ENCODE measurements at places on chromosomes 12 and 14. TPM values are rescaled to one million over a fixed set of nuclear protein-coding genes. Genes with fewer than 3 reads are reported as not detected.

DNA sequence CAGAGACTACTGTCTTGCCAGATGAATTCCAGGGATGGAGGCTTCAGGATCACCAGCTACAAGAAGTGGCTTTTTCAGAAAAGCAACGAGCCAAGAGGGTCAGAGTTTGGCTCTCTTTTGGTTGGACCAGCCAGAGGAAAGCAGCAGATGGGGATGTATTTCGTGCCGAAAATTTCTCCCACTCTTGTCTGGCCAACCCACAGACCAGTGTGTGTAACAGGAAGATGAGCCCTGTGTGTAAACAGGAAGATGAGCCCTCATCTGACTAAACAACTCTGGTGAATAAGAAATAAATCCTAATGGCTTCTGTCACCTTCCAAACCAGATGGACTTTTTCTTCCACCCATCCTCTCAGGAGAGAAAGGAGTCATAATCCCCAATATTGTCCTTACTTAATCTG, 13.1 kb downstream of the GPR68 start:
- no peak for DNase-seq

DNA sequence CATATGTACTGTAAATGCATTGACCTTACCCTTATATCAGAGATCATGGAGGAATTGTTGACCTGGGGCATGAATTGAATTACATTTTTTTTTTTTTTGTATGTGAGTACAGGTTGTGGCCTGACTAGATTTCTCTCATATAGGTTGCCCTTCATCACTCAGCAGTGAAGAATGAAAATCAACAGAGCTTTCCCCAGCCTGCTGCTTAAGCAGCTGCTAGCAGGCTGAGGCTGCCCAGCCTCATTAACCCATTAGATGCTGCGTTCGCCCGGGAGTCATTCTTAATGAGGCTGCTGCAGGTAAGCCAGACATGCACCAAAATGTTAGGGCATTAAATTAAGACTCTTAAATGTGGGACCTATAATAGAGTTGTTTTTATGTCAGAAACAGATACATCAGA, 236.0 kb downstream of the ETNK1 start:
- DNase-seq = no peak

The GPR132 gene
- total RNA-seq = 1.6 TPM

DNA sequence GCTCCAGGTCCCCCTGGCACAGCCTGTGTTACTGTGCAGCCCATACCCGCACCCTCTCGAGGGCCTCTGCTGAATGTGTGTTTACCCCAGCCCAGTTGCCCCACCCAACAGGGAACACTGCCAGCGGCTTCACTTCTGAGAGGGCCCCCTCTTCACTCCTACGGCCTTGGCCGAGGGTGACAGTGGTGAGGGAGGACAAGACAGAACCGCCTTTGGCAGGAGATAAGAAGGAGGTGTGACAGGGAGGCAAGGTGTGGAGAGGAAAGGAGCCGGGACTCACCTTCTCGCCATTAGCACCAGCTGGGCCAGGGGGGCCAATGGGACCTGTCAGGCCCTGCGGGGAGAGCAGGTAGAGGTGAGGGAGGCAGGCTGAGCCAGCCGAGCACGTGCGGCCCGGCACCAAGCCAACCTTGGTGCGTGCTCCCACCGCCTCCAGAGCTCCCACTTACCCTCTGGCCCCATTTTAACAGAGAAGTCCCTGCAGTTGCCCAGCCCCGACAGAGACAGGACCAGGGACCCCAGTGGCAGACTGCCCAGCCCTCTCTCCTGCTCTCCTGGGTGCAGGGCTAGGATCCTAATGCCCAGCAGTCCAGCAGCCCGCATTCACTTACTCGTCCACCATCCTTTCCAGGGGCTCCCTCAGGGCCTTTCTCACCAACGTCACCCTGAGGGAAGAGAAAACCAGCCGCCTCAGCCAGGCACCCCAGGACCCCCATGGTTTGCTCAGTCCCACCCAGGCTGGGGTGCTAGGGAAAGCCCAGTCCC, 18.3 kb downstream of the TMEM106C start:
- DNase-seq = no peak

DNA sequence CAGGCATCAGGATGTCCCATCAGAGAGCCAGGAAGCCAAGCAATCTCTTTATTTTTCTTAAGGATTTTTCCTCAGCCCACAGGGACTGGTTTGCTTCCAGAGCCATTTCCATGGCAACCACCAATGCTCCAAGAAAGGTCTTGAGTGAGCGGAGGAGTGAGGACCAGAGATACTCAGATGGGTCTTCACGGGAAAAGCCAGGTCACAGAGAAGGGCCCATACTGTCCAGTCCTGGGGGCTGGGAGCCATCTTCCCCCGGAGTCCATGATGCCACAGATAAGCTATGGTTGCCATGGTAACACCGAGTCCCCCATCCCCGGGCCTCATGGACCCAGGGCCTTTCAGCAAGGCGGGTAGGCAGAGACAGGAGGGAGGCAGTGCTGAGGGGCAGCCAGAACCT, 28.6 kb downstream of the CMKLR1 start:
- peak; percentile 13 for DNase-seq

DNA sequence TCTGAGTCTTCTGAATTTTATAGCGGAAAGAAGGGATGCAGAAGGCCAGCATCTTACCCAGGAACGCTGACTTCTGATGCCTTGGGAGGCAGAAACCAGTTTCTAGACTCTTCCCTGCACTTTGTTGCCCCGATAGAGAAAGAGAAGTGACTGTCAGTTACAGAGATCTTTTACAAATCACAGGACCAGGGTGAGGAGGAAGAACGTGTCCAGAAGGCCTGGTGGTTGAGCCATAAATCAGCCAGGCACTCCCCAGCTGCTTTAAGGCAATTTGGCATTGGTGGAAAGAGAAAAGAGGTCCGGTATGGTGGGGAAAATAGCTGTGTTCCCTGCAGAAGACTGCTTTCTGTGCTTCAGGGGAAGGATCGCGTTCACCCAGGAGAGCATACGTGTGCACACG, 88.7 kb upstream of the KCNA1 start:
- no peak for DNase-seq

DNA sequence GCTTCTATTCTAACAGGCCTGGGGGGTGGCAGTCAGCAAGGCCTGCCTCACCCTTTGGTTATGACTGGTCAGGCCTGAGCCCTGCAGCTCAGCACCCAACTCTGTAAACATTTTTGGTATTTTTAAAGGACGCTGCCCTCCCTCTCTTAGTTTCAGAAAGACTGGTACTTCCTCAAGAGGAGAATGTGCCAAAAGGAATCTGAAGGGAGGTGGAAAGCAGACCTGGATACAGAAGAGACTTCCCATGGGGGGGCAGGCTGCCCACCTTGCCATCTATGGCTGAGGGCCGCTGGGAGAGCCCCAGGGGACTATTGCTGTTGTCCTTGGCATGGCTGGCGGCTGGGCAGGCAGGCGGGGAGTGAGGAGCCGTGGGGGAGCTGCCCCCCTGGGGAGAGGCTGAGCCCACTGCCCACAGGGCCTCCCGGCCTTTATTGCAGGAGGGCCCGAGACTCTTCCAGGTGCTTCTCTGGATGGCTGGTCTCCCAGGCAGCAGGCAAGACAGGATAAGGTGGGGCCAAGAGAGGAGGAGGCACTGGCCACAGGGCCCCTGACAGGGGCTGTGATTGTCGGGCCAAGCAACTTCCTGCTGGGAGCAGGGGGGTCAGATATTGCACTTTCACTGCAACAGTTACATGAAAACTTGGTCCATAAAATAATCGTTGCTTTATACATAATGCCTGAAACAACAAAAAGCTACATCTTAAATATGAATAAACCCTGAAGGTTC, 3.5 kb downstream of the ARL6IP4 start:
- no peak for DNase-seq

The ANO2 gene
- total RNA-seq = 7.8 TPM

GRCh38 chr14:85501751-85502150, 28.2 kb upstream of the FLRT2 start:
- DNase-seq = no peak

The TAS2R9 gene
- total RNA-seq = not detected

The CLECL1 gene
- not detected for total RNA-seq

GRCh38 chr12:6962285-6963015, 8.0 kb downstream of the PHB2 start:
- no peak for DNase-seq
